Right atrium auricular region (tissue), 2 donors: ENCODE measurements at places on chromosomes 13 and 19. TPM values are rescaled to one million over a fixed set of nuclear protein-coding genes. Genes with fewer than 3 reads are reported as not detected.

The DNAJC15 gene
- total RNA-seq, result 10.8 TPM

The PSG2 gene
- not detected for total RNA-seq

The CEACAM16 gene
- total RNA-seq, result not detected

The HRC gene
- total RNA-seq, result 1,164 TPM

The ASPDH gene
- not detected for total RNA-seq

The NKPD1 gene
- 0.22 TPM for total RNA-seq

DNA sequence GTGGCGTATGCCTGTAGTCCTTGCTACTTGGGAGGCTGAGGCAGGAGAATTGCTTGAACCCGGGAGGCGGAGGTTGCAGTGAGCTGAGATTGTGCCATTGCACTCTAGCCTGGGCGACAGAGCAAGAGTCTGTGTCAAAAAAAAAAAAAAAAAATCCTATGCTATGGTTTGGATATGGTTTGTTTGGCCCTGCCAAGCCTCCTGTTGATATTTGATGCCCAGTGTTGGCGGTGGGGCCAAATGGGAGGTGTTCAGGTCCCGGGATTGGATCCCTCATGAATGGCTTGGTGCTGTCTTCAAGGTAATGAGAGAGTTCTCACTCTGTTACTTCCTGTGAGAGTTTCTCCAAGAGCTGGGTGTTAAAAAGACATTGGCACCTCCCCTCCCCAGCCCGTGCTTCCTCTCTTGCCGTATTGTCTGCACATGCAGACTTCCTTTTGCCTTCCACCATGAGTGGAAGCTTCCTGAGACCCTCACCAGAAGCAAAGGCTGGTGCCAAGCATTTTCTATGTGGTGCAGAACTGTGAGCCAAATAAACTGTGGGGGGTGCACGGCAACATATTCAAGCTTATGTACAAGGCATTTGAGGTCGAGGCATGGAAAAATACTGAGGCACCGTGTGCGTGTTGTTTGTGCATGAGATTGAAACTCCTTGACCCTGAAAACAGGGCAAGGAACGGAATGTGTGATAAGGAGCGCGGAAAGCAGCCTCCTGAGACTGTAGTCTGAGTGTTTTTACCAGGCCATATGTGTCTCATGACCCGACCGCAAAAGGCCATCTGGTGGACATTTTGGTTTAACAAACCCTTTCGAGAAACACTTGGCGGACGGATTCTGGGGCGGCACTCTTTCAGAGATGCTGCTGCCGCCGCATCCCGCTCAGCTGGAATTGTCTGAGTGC is 7.3 kb downstream of the SIGLEC9 start:
- DNase-seq, result peak; percentile 83

GRCh38 chr19:17109962-17110598 is 34.5 kb downstream of the MYO9B start:
- peak; percentile 67 for DNase-seq

GRCh38 chr13:102724923-102725322 is 30.1 kb upstream of the METTL21C start:
- no peak for DNase-seq

DNA sequence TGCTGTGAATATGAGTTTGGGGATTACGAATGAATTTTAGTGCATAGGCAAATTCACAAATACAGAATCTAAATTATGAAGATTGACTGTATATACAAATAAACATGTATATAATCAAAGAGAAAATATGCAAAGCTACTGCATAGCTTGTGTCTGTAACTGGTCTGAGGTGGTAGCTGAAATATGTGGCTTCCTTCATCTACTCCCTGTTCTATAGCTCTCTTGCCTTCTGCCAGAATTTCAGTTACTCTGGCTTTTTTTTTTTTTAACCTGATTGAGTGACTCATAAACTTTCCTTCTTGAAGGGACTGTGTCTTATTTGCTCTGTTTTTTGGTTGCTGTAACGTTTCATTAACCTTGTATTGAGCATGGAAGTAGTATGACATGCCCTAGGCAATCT is 26.6 kb downstream of the DNAJC3 start:
- no peak for DNase-seq

DNA sequence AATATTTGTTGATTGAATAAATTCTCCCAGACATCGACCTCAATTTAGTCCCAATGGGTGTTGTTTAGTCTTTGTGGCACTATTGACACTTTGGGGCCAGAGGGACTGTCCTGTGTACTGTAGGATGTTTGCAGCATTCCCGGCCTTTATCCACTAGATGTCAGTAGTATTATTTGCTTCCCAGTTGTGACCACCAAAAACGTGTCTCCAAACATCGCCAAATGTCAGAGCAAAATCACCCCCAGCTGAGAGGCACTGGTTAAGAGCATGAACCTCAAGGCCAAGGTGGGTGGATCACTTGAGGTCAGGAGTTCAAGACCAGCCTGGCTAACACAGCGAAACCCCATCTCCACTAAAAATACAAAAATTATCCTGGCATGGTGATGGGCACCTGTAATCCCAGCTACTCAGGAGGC is 15.4 kb downstream of the NLRP12 start:
- no peak for DNase-seq

DNA sequence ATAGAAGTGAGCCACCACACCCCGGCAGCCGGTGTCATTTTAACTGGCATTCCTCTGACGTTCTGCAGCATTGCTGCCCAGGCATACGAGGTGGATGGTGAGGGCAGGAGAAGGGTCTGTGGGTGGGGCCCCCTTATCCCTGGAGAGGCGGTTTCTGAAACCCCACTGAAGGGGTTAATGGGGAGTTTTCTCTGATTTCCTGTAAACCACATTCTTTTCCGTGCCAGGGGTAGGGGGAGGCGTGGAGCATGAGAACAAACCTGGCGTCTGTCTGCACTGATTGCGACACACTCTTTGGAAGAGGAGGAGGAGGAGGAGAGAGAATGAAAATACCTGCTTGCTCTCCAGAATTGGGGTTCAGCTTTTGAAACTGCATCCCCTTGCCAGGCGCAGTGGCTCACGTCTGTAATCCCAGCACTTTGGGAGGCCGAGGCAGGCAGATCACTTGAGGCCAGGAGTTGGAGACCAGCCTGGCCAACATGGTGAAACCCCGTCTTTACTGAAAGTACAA is 2.7 kb upstream of the C3 start:
- no peak for DNase-seq

DNA sequence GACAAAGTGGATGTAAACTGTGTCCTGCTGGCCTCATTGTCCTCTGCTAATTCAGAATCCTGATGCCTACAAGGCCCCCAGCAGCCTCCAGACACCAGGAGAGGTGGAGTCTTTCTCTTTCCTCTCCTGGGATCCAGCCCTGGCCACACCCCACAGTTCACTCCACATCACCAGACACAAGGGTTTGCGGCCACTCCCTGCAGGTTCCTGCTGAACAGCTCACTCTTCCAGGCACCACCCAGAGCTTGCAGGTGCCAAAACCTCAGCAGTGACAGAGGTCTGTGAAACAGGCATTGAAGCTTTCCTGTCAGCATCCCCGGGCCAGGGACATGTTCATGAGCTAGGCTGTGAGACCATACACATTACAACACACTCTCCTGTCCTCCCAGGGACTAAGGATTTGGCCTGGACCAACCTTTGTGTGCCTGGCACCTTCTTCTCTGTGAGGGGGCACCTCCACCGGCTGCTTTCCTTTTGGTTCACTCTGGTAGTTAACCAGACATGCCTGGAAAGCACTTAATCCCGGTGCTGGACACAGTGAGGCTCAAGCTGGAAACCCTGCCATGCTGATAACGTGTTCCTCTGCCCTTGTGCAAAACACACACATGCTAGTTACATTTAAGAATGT is 11.1 kb upstream of the ATP12A start:
- DNase-seq, result no peak

DNA sequence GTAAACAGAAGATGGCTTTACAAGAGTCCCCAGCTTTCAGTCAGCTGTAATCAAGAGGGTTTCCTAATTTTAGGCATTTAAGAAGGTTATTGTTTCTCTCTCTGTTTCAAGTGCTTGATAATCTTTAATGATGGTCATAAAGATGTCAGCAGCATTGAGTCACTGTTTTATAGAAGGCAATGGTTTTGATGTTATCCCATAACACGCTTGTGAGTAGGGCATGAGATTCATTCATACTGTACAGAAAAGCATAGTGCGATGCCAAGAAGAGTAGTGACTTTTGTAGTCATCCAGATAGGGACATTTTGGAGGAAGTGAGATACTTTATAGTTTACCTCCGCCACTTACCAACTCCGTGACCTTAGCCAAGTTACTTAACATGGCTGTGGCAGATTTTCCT is 364.2 kb upstream of the SLC10A2 start:
- no peak for DNase-seq

- no peak for DNase-seq
Observed at GRCh38 chr19:38736036-38736412, 8.2 kb downstream of the CAPN12 start.

DNA sequence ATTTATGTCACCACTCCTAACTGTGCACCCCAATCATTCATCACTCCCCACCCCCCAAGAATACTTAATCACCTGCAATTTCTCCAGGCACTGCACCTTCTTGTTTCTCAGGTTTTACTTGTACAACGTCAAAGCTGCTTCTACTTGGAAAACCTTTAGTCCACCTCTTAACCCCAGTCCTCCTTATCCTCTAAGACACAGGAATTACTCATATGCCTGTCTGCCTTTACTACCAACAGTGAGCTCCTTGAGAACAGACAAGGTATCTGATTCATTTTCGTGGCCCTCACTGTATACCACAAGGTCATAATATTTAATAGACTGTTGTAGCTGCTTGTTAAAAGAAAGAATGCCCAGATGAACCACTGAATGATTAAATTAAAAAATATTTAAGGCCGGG is 21.0 kb upstream of the NDFIP2 start:
- DNase-seq, result no peak

DNA sequence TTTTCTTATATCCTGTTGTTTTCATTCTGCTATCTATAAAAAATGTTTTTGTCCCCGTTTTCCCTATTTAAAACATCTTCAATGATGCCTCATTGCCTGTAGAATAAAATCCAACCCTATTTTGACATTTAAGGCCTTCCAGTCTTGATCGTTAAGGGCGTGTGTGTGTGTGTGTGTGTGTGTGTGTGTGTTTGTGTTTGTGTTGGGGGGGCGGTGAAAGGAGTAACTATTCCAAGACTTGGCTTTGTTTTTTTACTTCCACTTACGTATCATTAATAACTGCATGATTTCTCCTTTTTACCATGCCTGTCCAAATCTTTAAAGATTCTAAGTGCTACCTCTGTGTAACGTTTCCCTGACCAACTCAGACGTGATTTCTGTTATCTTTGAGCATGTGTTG is 784 bp downstream of the PIBF1 start:
- no peak for DNase-seq

GRCh38 chr13:98975822-98976261 is 2.0 kb downstream of the DOCK9 start:
- no peak for DNase-seq

DNA sequence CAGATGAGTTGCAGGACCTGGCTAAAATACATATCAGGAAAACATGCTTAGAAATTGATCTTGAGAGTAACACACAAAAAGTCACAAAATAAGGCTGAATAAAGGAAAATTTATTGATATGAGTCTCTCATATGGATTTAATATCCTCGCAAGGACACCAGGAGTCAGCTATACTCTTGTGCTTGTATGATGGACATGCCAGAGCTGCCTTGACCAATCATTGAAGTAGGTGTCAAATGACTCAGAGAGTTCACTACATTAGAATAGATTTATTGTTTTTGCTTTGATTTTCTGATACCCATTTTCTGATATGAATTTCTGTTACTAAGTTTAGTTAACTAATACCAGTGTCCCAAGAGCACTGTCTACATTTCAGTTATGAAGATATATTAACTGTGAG is 37.4 kb upstream of the CSNK1A1L start:
- no peak for DNase-seq

GRCh38 chr13:28754698-28755545 is 36.2 kb upstream of the SLC46A3 start:
- DNase-seq, result no peak

GRCh38 chr13:72437458-72437857 is 290.0 kb downstream of the MZT1 start:
- no peak for DNase-seq

DNA sequence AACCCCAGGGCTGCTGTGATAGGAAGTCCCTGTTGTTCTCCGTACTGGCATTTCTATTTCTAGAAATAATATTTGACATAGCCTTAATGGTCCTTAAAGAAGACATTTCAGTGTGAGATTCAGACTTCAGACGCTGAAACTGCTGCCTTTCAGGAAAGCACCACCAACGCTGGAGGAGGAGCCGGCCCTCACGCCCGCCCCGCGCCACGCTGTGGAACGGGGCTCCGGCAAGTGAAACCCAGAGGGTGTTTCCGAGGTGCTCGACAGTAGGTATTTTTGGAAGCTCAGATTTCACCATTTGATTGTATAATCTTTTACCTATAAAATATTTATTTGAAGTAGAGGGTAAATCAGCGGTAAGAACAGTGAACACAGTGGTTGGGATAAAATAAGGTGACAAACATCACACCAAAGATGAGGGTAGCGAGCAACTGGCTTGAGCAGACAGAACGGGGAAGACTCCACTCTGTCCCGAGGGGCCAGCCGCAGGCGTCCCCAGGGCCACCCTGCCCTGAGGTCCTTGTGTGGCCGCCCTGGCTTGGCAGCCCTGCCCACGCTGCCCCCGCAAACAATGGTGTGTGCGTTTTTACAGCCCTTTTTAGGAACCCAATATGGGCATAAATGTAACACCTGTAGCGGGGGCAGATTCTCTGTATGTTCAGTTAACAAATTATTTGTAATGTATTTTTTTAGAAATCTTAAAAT is 85.6 kb upstream of the MCF2L start:
- DNase-seq, result no peak

GRCh38 chr19:36605101-36605876 is at the start of gene ZNF382:
ZNF382 (plus strand) TSS chr19:36605313; CDS start chr19:36609915, 4,602 bp downstream.
- DNase-seq, result peak; percentile 58

DNA sequence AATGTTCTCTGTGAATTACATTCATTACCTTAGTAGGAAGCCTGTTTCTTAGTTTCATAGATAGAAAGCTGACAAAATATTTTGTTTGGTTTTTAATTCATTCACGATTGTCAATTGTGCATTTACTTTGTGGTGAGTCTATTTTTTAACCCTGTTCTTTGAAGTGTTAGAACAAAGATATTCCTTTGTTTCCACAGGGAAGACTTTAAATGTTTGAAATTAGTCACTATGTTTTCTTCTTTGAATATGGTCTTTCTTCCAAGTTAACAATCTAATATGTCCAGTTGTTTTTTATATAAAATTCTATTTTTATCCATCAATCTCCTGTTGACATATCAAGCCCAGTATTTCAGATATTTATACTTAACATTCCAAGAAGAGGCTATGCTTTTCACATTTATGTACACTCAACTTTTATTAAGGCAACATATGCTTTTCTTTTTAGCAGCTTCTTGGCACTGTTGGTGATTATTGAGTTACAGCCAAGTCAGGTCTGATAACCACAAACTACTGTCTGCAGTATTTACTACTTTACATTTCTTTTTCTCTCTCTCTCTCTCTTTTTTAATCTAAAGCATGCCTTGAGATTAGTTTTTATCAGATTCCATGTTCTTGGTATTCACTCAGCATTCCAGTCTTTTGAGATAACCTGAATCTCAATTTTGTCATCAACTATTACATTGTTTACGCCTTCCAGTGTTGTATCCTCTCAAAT is 812.8 kb upstream of the SLC10A2 start:
- no peak for DNase-seq

DNA sequence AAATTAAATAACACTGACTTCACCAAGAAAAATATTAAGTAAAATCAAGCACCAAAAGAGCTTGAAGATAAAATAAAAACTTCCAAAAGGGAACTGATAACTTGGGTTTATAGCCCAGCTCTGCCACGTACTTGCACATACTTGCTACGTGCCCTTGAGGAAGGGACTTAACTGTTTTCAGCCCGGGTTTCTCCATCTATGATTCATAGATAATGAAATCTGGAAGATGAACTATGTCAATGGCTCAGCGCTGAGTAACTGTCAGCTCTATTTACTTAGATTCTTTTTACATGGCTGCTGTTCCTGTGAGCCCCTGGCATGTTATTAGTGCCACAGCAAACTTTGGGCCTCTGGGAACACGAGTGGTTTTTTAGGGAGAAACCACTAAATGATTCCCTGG is 9.6 kb upstream of the ZC3H13 start:
- no peak for DNase-seq
